CD4-positive, alpha-beta T cell treated with Interferon alpha-2 for 1 hour (primary cell): ENCODE measurements at places on chromosomes 3 and 15.
A peak's percentile ranks its signal among the peaks of the same experiment; 100 is the strongest.

DNA sequence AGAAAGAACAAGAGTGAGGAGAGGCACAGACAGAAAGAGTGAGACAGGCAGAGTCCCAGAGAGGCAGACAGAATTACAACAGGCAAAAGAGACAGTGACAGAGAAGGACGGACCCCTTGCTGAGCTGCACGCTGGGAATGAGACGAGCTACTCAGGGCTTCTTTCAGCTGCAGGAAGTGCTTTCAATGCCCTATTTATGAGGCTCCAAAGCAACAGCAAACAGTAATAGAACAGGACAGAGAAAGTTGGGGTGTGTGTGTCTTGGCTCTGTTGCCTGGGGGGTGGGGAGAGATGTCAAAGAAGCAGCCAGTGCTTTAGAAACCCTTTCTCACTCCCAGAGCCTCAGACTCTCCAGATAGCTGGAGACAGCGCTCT, 502 bp upstream of the TIMP4 start:
- no peak for DNase-seq

- no peak for DNase-seq
These were observed 30.9 kb upstream of the ARRDC4 start for GRCh38 chr15:97929456-97930229.

DNA sequence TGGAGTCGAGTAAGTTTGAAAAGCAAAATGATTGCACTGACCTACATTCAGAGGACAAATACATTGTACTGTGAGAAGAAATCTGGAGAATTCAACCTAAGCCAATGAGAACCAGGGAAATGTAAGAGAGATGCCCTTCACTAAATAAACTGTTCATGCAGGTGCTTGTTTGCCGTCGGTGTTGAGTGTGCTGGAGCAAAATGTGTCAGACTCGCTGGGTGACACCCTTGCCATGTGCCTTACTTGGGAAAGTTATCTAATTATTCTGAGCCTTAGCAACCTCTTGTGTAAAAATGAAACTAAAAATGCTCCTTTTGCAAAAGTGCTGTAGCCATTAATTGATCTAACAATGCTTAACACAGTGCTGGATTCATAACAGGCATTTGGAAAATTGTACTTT, 140.4 kb downstream of the GABRB3 start:
- DNase-seq = no peak

DNA sequence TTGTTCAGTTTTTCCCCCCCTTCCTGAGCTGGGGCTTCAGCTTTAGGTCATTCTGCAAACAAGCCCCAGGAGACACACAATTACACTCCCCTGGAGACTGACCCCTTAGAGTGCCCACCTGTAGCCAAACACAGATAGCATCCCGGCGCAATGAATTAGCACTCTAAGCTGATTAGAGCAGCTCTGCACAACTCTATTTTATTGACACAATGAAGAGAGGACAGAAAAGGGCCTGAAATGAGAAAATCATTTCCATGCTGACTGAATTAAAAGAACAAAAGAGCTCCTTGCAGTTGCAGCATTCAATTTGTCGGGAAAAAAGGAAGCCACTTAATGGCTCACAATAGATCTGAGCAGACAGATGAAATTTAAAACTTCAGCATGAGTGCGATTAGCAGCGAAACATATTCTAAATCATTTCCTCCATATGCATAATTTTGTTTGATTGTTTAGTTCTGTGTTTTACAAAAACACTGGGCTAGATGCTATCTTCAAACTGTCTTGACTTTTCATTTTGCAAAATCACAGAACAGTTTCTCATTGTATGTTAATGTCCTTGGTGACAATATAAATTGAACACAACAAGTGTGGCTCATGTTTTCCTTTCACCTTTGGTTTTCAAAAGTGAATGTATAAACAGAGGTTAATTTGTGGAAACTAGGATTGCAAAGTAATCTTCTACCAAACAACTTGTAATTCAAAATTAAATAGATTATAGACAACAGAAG, 308.6 kb downstream of the MECOM start:
- DNase-seq = no peak

DNA sequence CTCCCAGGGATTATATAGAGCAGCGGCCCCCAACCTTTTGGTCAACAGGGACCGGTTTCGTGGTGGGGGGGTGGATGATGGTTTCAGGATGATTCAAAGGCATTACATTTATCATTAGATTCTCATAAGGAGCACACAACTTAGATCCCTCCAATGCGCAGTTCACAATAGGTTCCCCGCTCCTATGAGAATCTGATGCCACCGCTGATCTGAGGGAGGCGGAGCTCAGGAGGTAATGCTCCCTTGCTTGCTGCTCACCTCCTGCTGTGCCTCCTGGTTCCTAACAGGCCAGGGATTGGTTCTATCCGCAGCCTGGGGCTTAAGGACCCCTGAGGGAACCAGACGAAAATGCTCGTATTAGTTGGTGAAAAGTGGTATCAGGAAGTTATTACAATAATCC, 1.3 kb upstream of the HACD2 start:
- DNase-seq = peak; percentile 32

- no peak for DNase-seq
These were observed 298.9 kb downstream of the SHOX2 start for GRCh38 chr3:157807280-157807679.

- DNase-seq = no peak
These were observed 718.6 kb upstream of the NECTIN3 start for GRCh38 chr3:110352841-110353604.
